ENCODE measurements at places on chromosomes 12 and 14.

- H3K27me3 ChIP-seq: no peaks in the 10 kb centered on the region
- H3K27ac ChIP-seq: no peak overlapping the region
- DNase-seq: no peak
- H3K4me1 ChIP-seq: no peaks in the 10 kb centered on the region
These were observed 90.7 kb upstream of the KRR1 start for GRCh38 chr12:75602106-75602505.

GRCh38 chr12:31499567-31499966 is 91.4 kb downstream of the DENND5B start:
- no peak overlapping the region for H3K4me3 ChIP-seq
- peaks cover 23% of the 10 kb centered on the region for H3K4me1 ChIP-seq
- no peak overlapping the region for H3K27ac ChIP-seq
- DNase-seq: no peak
- H3K27me3 ChIP-seq: no peaks in the 10 kb centered on the region
- no peaks in the 10 kb centered on the region for H3K36me3 ChIP-seq

DNA sequence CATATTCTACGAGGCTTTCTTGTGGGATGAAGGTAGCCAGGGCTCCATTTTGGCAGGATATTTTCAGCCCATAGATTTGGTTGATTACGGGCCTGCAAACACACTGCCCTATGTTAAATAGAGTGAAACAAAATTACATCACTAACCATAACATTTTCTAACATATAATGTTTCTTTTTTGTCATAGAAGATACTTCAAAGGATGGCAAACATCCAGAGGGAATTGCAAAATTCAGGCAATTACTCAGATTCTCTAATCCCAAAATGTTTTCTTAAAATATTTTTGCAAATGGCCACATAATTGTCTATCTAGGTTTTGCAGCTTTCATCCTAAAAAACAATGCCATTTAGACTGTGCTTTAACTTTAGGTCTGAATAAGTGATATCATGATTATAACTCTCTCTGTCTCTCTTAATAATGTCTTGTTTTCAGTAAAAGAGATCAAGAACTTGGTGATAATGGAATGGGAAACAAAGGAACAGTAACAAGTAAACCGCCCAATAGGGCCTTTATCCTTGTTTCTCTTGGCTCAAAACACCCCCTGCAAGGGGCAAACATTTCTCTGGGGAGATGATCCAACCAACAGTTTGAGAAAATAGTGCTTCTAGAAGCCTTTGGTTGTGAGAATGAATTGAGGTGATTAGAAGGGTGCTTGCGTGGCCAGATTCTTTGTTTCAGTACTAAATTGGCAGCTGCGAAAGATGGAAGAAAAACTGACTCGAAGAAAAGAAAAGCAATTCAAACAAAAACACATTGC is 54.4 kb upstream of the BTG1 start:
- no peak overlapping the region for H3K4me3 ChIP-seq
- no peaks in the 10 kb centered on the region for H3K27me3 ChIP-seq
- H3K27ac ChIP-seq: no peak overlapping the region
- DNase-seq: no peak

GRCh38 chr12:109807954-109808643 is 25.1 kb downstream of the TRPV4 start:
- DNase-seq: no peak
- H3K4me1 ChIP-seq: no peaks in the 10 kb centered on the region
- H3K27ac ChIP-seq: no peak overlapping the region
- no peaks in the 10 kb centered on the region for H3K36me3 ChIP-seq
- no peak overlapping the region for H3K4me3 ChIP-seq

DNA sequence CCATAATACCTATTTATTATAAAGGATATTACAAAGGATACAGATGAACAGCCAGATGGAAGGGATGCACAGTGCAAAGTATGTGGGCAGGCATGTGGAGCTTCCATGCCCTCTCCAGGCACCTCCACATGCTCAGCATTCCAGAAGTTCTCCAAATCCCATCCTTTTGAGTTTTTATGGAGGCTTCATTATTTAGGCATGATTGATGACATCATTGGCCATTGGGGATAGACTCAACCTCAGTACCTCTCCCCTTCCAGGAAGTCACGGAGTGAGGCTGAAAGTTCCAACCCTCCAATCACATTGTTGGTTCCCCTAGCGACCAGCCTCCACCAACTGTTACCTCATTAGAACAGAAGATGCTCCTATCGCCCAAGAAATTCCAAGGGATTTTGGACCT is 156.4 kb downstream of the ATP23 start:
- no peak overlapping the region for H3K27ac ChIP-seq
- H3K36me3 ChIP-seq: no peaks in the 10 kb centered on the region
- DNase-seq: no peak
- no peak overlapping the region for H3K4me3 ChIP-seq
- no peaks in the 10 kb centered on the region for H3K4me1 ChIP-seq
- H3K27me3 ChIP-seq: no peaks in the 10 kb centered on the region

GRCh38 chr14:34479694-34480093 is 17.7 kb upstream of the SPTSSA start:
- H3K27ac ChIP-seq: no peak overlapping the region
- no peaks in the 10 kb centered on the region for H3K4me1 ChIP-seq
- no peak overlapping the region for H3K4me3 ChIP-seq
- no peak for DNase-seq
- no peaks in the 10 kb centered on the region for H3K36me3 ChIP-seq

DNA sequence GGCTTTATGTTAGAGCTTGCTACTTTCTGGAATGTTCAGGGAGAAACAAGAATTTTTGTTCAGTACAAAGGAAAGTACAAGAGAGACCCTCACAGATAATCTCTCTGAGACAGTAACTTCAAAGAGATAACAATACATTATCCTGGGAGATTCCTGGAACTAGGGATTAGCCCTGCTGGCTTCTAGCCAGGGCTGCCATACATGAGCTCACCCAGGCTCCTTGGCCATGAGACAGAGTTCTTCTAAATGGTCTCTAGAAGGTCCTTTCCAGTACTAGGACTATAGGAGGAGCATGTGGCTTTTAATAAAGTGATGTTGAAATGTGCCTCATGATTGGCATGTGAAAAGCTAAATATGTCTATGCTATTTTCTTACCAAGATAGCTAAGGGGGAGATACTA is 342.5 kb downstream of the EMP1 start:
- no peak overlapping the region for H3K27ac ChIP-seq
- DNase-seq: no peak
- H3K36me3 ChIP-seq: no peaks in the 10 kb centered on the region
- no peaks in the 10 kb centered on the region for H3K27me3 ChIP-seq

GRCh38 chr12:50786498-50787231 is 22.8 kb downstream of the ATF1 start:
- DNase-seq: no peak
- H3K27ac ChIP-seq: no peak overlapping the region
- no peaks in the 10 kb centered on the region for H3K27me3 ChIP-seq

DNA sequence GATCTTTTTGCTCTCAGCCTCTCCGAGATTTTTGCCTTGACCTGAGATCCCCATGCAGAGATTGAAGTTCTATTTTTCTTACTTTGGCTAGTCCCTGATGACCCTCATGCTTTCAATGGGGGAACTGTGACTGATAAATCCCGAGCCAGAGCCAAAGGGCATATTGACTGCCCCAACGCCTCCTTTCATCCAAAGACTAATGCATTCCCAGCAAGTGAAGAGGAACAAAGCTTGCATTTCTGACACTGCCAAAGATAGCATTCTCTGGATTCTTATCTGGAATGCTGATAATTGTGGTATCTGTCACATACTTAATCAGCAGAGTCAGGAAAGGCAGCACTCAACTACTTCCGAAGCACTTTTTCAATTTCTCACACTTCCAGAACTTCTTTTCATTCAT is 152.3 kb upstream of the EGLN3 start:
- no peak for DNase-seq
- H3K4me1 ChIP-seq: peaks cover 7% of the 10 kb centered on the region
- H3K4me3 ChIP-seq: no peak overlapping the region
- no peaks in the 10 kb centered on the region for H3K36me3 ChIP-seq
- no peak overlapping the region for H3K27ac ChIP-seq

GRCh38 chr12:28527631-28528249 is 337.5 kb downstream of the CCDC91 start:
- no peaks in the 10 kb centered on the region for H3K36me3 ChIP-seq
- H3K4me1 ChIP-seq: no peaks in the 10 kb centered on the region
- H3K27me3 ChIP-seq: no peaks in the 10 kb centered on the region
- DNase-seq: no peak
- no peak overlapping the region for H3K4me3 ChIP-seq

DNA sequence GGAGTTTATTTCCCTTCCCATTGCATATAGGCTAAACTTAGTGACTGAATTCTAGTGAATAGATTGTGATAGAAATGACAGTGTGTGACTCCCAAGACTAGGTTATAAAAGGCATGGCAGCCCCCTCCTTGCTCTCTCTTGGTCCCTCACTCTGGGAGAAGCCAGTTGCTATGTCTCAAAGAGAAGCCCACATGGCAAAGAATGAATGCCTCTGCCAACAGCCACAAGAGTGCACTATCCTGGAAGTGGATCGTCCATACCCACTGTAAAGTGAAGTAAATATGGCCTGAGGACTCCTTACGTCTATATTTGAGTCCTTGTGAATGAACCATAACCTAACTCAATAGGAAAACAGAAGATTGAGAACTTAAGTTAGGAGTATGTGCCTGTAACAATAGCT is 35.4 kb upstream of the HMGA2 start:
- no peak overlapping the region for H3K27ac ChIP-seq
- no peaks in the 10 kb centered on the region for H3K4me1 ChIP-seq
- DNase-seq: no peak
- no peaks in the 10 kb centered on the region for H3K36me3 ChIP-seq
- H3K27me3 ChIP-seq: peaks cover 9% of the 10 kb centered on the region

GRCh38 chr12:93763746-93764147 is 86.6 kb downstream of the CRADD start:
- H3K27ac ChIP-seq: no peak overlapping the region
- peaks cover 15% of the 10 kb centered on the region for H3K4me1 ChIP-seq
- DNase-seq: no peak
- no peak overlapping the region for H3K4me3 ChIP-seq
- H3K36me3 ChIP-seq: no peaks in the 10 kb centered on the region

DNA sequence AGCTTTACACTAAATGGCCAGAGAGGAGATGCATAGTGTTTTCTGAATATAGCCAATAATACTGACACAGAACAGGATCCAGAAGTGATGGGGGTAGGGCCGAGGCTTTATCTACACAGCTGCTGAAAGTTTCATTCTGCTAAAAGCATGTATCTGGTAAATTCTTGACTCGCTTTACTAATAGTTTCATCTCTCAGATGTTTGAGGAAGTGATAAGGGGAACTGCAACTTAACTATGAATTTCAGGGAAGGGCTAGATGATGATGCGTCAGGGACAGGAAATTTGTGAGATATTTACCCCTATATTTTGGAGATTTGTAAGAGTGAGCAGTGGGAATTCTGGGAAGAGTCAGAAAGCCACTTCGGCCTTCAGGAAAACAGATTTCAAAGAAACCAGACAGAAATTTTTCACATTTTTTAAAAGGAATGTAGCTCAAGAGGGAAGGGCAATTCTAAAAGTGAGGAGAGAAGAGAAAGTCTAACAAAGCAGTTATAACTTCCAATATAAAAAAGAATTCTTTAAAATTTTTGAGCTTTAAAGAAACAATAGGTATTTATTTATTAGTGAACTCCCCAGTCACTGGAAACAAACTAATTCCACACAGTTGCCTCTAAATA is 243.1 kb downstream of the BCAT1 start:
- H3K36me3 ChIP-seq: no peaks in the 10 kb centered on the region
- no peak for DNase-seq
- H3K27me3 ChIP-seq: no peaks in the 10 kb centered on the region
- no peak overlapping the region for H3K4me3 ChIP-seq
- no peaks in the 10 kb centered on the region for H3K4me1 ChIP-seq
- no peak overlapping the region for H3K27ac ChIP-seq

GRCh38 chr12:262817-263216 is at the start of gene SLC6A13:
SLC6A13 (minus strand) TSS chr12:262836; CDS start chr12:260052, 2,784 bp downstream.
- no peaks in the 10 kb centered on the region for H3K36me3 ChIP-seq
- no peaks in the 10 kb centered on the region for H3K4me1 ChIP-seq
- H3K4me3 ChIP-seq: no peak within 1 kb of the TSS
- no peaks in the 10 kb centered on the region for H3K27me3 ChIP-seq
- DNase-seq: no peak

GRCh38 chr12:106113042-106113441 is 25.7 kb downstream of the NUAK1 start:
- H3K4me1 ChIP-seq: peaks cover 14% of the 10 kb centered on the region
- no peak overlapping the region for H3K4me3 ChIP-seq
- H3K27ac ChIP-seq: peak overlapping the region; percentile 87
- no peak for DNase-seq
- no peaks in the 10 kb centered on the region for H3K27me3 ChIP-seq
- no peaks in the 10 kb centered on the region for H3K36me3 ChIP-seq

Measured in tibial artery (tissue), 4 donors.